PC-9 (cell line): ENCODE measurements at places on chromosomes 13 and 19. TPM values are rescaled to one million over a fixed set of nuclear protein-coding genes. Genes with fewer than 3 reads are reported as not detected.

DNA sequence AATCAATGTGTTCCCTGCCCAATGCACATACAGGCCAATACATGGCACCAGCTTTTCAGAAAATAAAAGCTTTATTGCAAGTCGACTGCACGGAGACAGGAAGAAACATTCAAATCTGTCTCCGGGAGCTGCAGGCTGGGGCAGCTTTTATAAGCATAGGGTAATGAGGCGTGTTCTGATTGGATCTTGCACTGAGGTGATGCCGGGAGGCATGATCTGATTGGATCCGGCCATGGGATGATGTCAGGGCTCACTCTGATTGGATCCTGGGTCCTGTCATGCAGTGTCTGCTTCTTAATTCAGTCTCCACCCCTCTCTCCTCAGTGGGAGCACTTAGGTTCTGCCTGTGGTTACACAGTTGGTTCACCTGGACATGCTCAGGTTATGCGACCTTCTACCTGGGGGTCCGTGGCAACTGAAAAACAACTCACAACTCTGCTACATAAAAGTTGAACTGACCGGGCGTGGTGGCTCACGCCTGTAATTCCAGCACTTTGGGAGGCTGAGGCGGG lies 11.8 kb upstream of the FBN3 start:
- DNase-seq, result no peak

DNA sequence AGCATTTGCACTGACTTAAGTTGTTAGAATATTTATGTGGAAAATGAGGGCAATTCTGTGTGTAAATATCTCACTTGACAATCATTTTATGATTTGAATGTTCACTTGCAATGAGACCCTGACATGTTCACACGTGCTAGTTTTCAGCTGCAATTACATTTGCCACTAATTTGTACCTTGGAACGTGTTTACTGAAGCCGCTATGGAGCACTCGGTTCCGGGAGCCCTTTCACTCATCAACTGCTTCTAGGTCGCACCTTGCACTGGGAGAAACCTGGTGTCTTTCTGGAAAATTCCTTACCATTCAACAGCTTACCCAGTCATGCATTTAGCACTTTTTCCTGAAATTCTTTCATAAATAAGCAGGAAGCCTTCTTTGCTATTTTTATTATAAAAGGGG lies 229.6 kb downstream of the ZIC5 start:
- DNase-seq, result no peak

GRCh38 chr13:73984201-73984600 lies 150.0 kb downstream of the KLF12 start:
- DNase-seq, result no peak

DNA sequence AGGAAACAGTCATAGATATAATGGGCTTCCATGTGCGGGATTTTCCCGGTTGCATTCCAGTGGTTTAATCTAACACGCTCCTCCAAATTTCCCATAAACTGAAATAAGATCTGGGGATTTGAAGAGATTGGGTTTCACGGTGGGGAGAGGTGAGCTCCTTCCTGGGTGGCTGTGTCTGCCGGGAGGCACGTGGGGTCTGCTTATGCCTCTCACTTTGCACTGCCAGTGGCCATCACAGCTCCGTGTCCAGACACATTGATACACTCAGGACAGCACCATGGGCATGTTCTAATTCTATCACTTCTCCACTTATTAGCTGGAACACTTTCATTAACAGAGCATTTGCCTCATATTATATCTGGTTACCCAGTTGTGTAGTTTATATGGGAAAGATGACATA lies 73.4 kb downstream of the SOX1 start:
- no peak for DNase-seq

- DNase-seq, result no peak
Measured at GRCh38 chr19:36030264-36031148, 2.2 kb downstream of the CLIP3 start.

DNA sequence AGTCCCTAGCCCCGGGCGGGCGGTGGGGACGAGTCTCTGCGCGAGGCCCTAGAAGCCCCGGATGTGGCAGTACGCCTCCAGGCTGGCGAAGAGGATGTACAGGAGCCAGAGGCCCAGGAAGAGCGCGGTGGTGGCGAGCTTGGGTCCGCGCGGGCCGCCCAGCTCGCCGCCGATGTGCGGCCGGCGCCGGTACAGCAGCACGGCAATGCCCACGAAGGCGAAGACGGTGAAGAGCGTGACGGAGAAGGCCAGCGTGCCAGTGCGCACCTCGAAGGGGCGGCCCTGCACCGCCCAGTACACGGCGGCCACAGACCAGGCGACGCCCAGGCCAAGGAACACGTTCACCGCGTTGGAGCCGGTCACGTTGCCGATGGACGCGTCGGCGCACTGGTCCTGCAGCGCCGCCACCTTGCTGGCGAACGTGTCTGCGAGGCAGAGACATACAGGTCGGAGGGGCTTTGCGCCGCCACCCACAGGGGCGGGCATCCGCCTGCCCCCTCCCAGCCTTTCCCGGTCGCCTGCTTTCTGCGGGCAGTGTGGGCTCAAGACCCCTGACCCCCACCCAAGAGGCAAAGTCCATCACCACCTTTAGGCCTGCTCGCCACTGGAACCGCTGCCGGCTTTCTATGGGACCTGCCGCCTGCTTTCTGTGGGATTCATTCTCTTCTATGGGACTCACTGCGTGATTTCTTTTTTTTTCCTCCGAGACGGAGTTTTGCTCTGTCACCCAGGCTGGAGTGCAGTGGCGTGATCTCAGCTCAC lies 10.9 kb upstream of the MEIS3 start:
- no peak for DNase-seq

DNA sequence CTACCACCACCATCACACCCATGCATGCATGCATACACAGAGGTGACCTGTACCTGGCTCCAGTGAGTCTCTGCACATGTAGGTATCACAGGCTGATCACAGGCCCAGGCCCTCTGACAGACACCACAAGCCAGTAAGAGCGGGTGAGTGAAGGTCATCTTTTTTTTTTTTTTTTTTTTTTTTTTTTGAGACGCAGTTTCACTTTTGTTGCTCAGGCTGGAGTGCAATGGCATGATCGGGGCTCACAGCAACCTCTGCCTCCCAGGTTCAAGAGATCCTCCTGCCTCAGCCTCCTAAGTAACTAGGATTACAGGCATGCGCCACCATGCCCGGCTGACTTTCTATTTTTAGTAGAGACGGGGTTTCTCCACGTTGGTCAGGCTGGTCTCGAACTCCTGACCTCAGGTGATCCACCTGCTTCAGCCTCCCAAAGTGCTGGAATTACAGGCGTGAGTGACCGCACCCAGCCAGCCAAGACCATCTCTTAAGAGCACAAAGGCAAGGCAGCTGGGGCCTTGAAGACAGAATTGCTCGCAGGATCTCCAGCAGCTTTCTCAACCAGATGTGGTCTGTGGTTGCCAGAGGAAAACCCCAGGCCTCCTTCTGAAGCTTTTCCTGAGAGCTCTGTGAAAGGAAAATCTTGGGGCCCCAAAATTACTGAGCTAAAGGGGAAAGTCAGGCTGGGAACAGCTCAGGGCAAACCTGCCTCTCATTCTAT lies 3.2 kb upstream of the NKG7 start:
- no peak for DNase-seq

Gene ANGPTL4
- total RNA-seq, result 0.30 TPM in 1 of 2 replicates, not detected in the other

Gene C19orf85
- 0.73 and 0.74 TPM in 2 replicates for total RNA-seq
